Upper lobe of left lung (tissue), 6 donors: ENCODE measurements at places on chromosomes 2 and 18.
A peak's percentile ranks its signal among the peaks of the same experiment; 100 is the strongest.

- H3K27ac ChIP-seq, result no peak overlapping the region
- H3K27me3 ChIP-seq, result no peaks in the 10 kb centered on the region
- peaks cover 70% of the 10 kb centered on the region for H3K36me3 ChIP-seq
- no peaks in the 10 kb centered on the region for H3K4me1 ChIP-seq
These were observed 13.6 kb downstream of the STK11IP start for GRCh38 chr2:219611306-219611705.

DNA sequence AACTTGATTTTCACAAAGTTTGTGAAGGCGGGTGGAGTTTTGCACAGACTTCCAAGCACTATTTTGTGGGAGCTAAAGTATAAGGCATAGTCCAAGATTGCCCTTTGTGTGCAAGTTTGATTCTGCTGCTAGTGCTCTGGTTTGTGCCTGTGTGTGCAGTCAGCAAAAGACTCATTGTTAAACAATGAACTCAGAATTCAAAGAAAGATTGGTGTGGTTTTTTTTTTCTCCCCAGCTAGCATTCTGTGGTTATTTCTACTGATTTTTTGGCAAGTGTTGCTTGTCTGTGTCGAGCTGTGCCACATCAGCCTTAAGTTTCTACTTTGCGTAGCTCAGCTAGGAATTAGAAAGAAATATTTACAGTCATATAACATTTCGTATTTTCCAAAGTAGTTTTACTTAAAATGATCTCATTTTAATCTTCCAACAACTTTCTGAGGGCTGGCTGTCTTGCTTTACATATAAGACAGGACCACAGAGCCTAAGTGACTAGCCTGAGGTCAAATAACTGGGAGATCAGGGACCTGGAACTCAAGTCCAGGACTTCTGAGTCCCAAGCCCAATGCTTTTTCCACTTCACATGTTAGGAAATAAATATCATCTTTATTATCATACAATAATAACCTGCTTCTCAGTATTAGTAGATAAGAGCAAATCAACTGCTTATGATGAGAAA lies 69.8 kb downstream of the BABAM2 start:
- H3K4me3 ChIP-seq, result no peak overlapping the region
- H3K27ac ChIP-seq, result peak overlapping the region; percentile 35
- H3K4me1 ChIP-seq, result peaks cover 22% of the 10 kb centered on the region
- no peak for DNase-seq
- H3K27me3 ChIP-seq, result no peaks in the 10 kb centered on the region
- no peaks in the 10 kb centered on the region for H3K36me3 ChIP-seq

GRCh38 chr2:20185176-20186022 lies 39.5 kb downstream of the SDC1 start:
- no peaks in the 10 kb centered on the region for H3K27me3 ChIP-seq
- H3K4me1 ChIP-seq, result peaks cover 22% of the 10 kb centered on the region
- no peak for DNase-seq
- no peaks in the 10 kb centered on the region for H3K36me3 ChIP-seq

DNA sequence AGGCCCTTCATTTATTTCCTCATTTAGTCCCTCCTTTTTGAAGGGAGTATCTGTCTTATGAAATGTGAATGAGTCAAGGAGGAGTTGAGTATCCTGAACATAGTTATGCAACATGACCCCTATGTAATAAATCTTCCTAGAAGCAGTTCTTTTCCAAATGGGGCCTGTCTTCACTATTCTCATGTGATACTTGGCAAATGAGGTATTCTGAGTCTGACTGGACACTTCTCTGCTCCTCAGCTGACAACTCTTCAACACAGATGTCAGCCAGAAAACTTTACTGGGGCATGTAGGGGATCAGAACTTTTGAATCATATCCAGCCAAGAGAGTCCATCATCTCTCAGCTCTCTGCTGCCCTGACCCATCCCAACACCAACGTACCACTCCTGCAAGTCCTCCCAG lies 291.6 kb downstream of the ZNF385B start:
- no peak overlapping the region for H3K27ac ChIP-seq
- peaks cover 24% of the 10 kb centered on the region for H3K4me1 ChIP-seq
- no peak overlapping the region for H3K4me3 ChIP-seq
- H3K36me3 ChIP-seq, result no peaks in the 10 kb centered on the region

DNA sequence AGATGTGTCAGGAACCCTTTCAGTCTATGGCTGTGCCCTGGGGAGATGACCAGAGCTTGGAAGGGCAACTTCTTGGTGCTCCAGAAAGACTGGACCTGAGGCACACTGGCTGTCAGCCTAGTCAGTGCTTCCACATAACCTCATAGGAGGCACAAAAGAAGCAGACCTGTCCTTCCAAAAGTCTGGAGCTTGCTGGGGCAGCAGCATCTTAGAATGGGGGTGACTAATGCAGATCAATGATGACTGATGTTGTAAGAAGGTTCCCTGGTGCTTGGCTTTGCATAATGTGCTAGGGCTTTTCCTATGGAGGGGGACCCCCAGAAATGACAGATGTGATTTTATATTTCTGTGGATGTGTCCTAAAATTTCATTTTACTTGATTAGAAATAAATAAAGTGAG lies 255.7 kb upstream of the THUMPD2 start:
- no peak for DNase-seq
- H3K27me3 ChIP-seq, result no peaks in the 10 kb centered on the region
- H3K4me1 ChIP-seq, result peaks cover 4% of the 10 kb centered on the region
- no peaks in the 10 kb centered on the region for H3K36me3 ChIP-seq

- no peak for DNase-seq
- H3K36me3 ChIP-seq, result no peaks in the 10 kb centered on the region
- H3K4me1 ChIP-seq, result no peaks in the 10 kb centered on the region
- H3K27me3 ChIP-seq, result no peaks in the 10 kb centered on the region
These were observed 35.7 kb upstream of the GYPC start for GRCh38 chr2:126620302-126620701.

DNA sequence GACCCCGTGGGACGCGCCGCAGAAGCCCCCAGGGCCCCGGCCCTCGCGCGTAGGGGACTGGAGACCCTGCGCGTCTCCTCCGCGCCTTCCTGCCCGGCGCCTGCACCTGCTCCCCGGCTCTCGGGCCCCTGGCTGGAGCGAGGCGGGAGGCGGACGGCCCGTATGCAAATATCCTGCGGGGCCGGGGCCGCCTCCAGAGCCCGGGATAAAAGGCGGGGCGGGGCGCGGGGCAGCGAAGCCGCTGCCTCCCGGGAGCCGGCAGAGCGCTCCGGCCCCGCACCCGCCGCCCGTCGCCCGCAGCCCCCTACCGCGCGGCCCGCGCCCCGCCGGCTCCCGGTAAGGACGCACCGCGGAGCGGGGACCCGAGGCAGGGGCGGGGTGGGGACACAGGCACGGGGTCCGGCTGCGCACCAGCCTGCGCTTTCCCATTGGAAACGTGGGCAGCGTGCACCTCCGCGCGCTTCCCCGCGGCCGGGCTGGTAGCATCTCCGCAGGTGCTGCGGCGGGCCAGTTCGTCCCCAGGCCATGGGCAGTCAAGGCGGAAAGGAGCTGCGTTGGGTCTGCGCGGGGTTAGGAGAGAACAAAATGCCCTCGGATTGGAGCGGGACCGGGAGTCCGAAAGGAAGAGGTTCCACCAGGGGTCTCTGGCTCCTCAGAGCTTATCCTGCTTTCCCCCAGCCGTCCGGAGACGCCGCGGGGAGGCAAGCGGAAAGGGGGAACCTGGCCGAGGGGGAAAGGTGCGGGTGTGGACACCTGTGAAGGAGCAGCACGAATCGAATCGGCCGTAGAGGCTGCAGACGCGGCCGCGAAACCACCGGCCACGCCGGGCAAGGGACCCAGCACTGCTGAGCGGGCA lies at the start of gene ATP6V1C2:
Gene ATP6V1C2 (plus strand): TSS at position 235 of the 856 bp plus-strand sequence. CDS start 1,220 bp downstream, outside the sequence.
- DNase-seq, result peak; percentile 65
- no peaks in the 10 kb centered on the region for H3K27me3 ChIP-seq
- peaks cover 18% of the 10 kb centered on the region for H3K4me1 ChIP-seq
- no peak within 1 kb of the TSS for H3K27ac ChIP-seq
- H3K36me3 ChIP-seq, result no peaks in the 10 kb centered on the region

DNA sequence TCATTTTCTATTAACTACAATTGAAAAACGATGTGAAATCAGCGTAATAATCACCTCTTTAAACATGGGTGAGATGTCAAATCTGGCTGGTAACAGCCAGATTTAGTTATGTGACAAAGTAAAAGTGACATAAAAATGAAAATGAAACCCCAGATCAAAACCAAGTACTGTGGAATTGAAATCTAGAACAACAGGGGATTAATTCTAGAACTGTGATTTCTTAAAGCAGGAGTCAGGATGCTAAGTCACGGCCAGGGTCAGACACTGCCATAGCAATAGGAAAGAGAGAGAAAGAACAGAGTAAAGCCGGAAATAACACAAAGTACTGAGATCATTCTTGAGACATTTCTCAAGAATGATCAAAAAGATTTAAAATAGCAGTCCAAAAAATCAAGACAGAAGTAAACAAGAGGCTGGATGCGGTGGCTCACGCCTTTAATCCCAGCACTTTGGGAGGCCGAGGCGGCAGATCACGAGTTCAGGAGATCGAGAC lies 1183.7 kb upstream of the NXPH2 start:
- H3K36me3 ChIP-seq, result no peaks in the 10 kb centered on the region
- no peak overlapping the region for H3K27ac ChIP-seq
- no peaks in the 10 kb centered on the region for H3K27me3 ChIP-seq
- no peak for DNase-seq
- H3K4me1 ChIP-seq, result no peaks in the 10 kb centered on the region

GRCh38 chr2:203280428-203281064 lies 41.7 kb downstream of the CYP20A1 start:
- no peaks in the 10 kb centered on the region for H3K27me3 ChIP-seq
- no peaks in the 10 kb centered on the region for H3K4me1 ChIP-seq
- no peak for DNase-seq
- H3K36me3 ChIP-seq, result peaks cover 69% of the 10 kb centered on the region
- no peak overlapping the region for H3K4me3 ChIP-seq
- no peak overlapping the region for H3K27ac ChIP-seq

DNA sequence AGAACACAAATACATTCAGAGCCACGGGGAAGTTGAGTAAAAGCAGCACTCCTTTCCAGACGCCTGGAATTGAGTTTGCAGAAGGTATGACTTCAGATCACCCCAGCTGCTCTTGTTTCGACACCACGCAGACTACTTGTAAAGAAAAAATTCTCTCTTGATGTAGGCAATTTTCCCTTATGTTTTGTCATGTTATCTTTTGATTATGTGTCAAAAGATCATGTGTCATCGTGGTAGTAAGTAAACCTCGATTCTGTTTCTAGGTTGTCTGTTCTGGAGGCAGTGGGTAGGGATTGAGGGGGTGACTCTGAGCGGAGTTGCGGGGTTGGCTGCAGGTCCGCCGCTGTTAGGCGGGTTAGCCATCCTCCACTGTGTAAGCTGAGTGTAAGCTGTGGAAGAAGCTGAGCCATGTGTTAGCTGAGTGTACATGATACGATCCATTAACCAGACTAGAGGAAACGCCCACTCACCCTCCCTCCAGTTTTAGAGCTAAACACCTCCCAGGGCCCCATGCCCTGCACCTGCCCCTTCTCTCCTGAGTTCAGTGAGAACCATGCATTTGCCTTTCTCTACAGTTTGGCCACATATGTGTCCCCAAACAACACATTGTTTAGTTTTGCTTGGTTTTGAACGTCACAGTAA lies 181.8 kb downstream of the SNTG2 start:
- no peaks in the 10 kb centered on the region for H3K4me1 ChIP-seq
- no peaks in the 10 kb centered on the region for H3K36me3 ChIP-seq
- no peak overlapping the region for H3K27ac ChIP-seq
- H3K4me3 ChIP-seq, result no peak overlapping the region
- no peaks in the 10 kb centered on the region for H3K27me3 ChIP-seq

DNA sequence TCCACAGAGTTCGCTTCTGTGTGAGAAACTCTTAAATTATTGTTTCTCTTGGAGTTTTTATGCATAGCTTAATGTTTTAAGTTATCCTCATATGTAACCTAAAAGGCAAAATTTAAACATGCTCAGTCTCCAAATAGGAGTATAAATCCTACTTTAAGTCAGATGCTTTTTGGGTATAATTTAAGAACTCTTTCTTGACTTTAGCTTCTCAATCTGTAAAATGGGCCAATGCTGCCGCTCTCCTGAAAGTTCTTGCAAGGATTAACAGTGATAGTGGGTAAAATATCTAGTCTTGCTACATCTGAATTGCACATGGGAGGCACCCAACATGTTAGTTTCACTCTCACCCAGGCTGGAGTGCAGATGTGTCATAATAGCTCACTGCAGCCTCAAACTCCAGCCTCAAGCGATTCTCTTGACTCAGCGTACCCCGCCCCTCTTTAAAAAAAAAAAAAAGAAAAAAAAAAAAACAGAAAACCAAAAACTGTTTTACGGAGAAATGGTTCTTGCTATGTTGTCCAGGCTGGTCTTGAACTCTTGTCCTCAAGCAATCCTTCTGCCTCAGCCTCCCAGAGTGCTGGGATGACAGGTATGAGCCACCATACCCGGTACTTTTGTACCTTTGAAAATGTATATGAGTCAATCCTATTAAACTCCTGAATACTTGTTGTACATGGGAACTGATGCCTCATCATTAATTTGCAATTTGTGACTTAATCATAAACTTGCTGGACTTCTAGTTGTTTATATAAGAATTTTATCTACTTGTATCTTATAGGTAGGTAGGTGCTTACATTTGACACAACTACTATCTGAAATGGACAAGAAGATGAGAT lies 1.8 kb downstream of the FBXO48 start:
- no peak for DNase-seq
- peak overlapping the region; percentile 90 for H3K27ac ChIP-seq
- no peaks in the 10 kb centered on the region for H3K36me3 ChIP-seq
- H3K4me1 ChIP-seq, result peaks cover 20% of the 10 kb centered on the region
- H3K4me3 ChIP-seq, result no peak overlapping the region

DNA sequence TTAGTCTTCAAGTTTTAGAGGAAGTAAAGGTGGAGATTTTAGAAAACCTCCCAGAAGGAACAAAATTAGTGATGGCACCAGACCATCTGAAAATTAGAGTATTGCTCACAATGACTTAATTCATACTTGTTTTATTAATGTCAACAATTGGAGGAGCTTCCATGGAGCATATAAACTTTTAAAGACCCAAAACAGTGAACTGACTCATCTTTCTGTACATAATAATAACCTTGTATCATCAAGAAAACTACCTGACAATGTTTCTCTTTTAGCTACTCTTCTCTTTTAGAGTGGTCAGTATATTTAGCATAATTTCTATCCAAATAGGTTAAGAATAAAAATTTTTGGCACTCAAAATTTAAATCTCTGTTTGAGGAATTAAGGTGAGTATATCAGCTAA lies 7.2 kb upstream of the ITGAV start:
- H3K27me3 ChIP-seq, result no peaks in the 10 kb centered on the region
- no peak overlapping the region for H3K4me3 ChIP-seq
- DNase-seq, result no peak
- H3K36me3 ChIP-seq, result no peaks in the 10 kb centered on the region
